ENCODE measurements at places on chromosomes 1 and 21.

DNA sequence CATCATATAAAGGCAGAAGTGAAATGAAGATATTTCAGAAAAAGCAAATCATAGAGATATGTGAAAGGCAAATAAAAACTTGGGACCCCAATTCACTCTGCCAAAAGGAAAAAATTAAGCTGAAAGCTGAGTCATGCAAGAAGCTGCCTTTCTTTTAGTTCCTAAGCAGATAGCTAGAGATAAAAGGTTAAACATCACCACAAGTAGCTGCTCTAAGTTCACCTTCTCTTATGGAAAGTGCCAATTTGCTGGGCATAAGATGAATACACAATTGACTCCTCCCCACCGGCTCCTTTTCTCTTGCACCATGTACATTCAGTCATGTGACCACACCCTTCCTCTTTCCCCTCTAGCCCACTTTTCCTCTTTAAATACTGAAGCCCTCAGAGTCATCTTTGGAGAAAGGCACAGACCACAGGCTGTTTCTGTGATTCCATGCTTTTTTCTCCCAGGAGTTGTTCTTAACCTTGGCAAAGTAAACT lies 5.4 kb upstream of the SUMO3 start:
- DNase-seq, result no peak

GRCh38 chr1:200215350-200215749 lies 187.8 kb downstream of the NR5A2 start:
- no peak for DNase-seq

DNA sequence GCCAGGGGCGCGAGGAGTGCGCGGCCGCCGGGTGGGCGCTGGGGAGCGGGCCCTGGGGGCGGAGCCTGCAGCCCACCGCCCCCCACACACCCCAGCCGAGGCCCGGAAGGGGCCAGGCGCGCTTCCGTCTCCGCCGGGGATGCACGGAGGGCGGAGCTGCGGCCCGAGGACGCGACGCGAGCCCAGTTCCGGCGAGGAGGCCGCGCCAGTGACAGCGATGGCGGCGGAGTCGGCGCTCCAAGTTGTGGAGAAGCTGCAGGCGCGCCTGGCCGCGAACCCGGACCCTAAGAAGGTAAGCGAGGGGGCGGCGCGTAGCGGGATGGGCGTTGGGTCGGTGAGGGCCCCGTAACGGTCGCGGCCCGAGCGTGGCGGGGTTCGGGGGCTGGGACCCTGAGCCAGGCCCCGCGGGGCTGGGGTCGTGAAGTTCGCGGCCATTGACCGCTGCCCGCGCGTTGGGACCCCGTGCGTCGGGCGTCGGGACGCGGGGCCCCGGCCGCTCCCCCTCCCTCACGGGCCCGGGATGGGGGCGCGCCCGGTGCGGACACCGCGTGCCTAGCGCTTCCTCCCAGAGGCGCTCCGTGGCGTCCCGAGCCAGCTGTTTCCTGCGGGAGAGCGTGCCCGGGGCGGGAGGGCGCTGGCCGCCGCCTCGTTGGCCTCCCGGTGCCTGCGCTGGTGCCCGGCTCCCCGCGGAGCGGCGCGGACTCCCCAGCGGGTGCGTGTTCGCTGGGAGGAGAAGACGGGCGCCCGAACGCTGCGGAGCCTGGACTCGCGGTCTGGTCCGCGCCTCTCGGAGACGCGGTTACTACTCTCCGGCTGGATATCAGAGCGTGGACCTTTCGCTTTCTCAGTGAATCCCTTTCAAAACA lies at the start of gene ELOA:
Gene ELOA, plus strand, starts transcription at position 185 of the 866 bp plus-strand sequence. Its CDS starts 33 bp downstream, at position 218.
- DNase-seq, result peak; percentile 53

- no peak for DNase-seq
Measured at GRCh38 chr1:17183388-17184160, 21.4 kb upstream of the PADI1 start.

GRCh38 chr1:5617179-5617520 lies 375.1 kb downstream of the NPHP4 start:
- DNase-seq, result no peak

- DNase-seq, result no peak
Measured at GRCh38 chr1:213060836-213061235, 9.8 kb downstream of the RPS6KC1 start.

- DNase-seq, result no peak
Measured at GRCh38 chr1:32623775-32624174, 26.6 kb downstream of the ZBTB8OS start.

DNA sequence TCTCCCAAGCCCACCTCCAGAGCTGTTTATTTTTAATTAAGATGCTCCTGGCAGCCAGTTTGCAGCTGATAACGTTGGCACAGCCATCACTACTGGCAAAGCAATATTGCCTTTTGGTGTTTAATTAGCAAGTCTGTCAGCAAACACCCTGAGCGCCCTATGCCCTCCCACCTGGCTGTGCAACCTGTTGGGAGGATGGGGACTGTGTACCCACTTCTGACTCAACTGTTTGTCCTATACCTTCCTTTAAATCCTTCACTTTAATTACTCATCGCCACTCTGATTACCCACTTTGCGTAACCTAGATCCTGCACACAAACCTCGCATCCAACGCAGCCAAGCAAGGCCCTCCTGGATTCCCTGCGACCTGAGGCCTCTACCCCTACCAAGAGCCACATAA lies 67.1 kb downstream of the BCAR3 start:
- DNase-seq, result no peak

GRCh38 chr1:67612788-67613241 lies 72.2 kb upstream of the GADD45A start:
- no peak for DNase-seq

GRCh38 chr1:78840453-78841271 lies 165.9 kb downstream of the ADGRL4 start:
- DNase-seq, result peak; percentile 50

DNA sequence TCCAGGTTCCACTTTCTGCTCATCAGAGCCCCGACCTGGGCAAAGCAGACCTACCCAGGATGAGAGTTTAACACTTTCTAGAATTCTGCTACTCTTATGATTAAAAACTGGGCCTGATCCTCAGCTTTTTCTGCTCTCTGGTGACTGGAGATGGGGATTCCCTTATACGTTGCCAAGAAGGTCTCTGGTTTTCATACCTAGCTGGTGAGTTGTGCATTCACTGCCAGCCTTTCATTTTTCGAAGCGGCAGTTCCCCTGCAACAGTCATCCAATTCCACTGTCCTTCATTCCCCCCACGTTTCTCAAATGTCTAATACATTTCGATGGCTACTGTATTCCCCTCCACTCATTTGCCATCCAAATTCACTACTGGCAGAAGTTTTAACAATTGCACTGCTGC lies 135.3 kb downstream of the ADSS2 start:
- DNase-seq, result no peak

GRCh38 chr1:192521734-192522133 lies 53.8 kb upstream of the RGS1 start:
- DNase-seq, result no peak

- no peak for DNase-seq
Measured at GRCh38 chr21:14862794-14863720, 201.7 kb downstream of the NRIP1 start.

DNA sequence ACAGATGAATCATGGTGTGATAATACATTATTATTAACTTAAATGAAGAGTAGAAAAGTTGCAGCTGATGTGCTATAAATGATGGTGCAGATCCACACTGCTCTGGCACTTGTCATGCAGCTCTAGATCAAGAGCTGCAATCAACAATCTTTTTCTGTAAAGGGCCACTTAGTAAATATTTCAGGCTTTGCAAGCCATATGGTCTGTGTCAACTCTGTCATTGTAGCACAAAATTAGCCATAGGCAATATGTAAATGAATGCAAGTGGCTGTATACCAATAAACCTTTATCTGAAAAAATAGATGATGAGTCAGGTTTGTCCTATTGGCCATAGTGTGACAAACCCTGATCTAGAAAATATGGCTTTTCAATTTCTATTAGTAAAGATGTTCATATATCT lies 66.6 kb downstream of the RGS18 start:
- DNase-seq, result no peak

- no peak for DNase-seq
Measured at GRCh38 chr1:155075535-155075934, 3.1 kb upstream of the EFNA3 start.

- no peak for DNase-seq
Measured at GRCh38 chr21:44271558-44272283, 10.0 kb upstream of the DNMT3L start.

DNA sequence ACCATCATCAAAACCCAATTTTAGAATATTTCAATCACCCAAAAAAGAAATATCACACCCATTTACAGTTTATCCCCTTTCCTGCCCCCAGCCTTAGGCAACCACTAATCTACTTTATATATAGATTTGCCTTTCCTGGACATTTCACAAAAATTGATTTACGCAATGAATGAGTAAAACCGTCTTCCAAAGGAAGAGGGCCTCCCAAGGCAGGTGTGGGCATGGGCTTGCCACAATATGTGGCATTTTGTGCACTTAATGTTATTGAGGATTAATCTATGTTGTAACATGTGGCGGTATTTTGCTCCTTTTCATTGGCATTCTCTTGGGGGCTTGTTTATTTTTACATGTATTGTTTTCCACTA lies 11.8 kb upstream of the BMP8B start:
- no peak for DNase-seq

- DNase-seq, result no peak
Measured at GRCh38 chr1:226370144-226370923, 37.6 kb downstream of the PARP1 start.

- no peak for DNase-seq
Measured at GRCh38 chr1:99619583-99619982, 26.3 kb upstream of the PALMD start.

DNA sequence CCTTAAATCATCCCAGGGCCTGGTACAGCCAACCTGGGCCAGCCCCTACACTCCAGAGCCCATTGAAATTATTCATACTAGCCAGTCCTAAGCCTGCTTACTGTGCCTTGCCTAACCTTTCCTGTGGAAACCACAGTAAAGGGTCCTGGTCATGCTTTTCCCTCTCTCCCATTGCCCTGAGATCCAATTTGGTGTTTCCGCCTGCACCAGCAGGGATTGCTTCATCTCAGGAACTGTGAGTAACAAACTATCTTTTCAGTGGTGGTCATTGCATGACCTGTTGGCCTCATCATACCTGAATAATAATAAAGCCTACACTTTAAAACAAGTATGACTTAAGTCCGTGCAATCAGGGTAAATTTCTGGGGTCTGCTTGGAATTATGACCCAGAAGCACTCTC lies 18.7 kb upstream of the GALNT2 start:
- DNase-seq, result no peak

DNA sequence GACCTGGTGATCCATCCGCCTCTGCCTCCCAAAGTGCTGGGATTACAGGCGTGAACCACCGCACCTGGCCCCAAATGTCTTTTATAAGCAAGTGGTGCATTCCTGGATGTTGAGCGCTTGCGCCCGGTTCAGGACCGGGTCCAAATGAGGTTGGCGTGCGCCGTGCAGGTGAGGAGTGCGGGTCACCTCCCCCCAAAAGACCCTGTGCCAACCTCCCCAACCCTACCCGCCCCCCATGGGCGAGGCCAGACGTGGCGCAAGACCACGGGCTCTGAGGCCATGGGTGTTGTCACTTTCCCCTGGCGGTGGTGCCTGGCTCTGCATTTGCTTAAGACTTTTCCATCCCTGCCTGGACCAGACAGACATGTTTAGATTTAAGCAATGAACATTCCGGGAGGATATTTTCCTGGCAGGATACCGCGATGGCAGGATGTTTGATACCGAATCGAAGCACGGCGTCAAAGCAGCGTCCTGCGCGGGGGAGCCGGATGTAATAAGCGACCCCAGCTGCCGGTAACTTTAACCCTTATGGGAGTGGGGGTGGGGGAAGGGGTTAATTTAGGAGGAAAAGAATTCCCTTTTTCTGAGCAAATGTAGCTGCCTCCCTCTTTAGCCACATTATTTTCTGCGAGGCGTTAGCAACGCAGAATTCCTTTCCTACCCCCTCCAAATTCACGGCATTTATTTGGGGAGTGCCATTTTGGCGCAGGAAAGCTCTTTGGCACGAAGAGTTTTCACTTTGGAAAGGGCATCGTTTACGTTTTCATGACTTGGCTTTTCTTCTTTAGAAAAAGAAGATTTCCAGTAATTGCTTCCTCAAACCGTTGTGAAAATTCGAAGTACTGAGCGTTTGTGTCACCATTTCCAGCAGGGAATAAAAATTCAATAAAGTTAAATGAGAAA lies 27.8 kb upstream of the RNF187 start:
- DNase-seq, result peak; percentile 85

DNA sequence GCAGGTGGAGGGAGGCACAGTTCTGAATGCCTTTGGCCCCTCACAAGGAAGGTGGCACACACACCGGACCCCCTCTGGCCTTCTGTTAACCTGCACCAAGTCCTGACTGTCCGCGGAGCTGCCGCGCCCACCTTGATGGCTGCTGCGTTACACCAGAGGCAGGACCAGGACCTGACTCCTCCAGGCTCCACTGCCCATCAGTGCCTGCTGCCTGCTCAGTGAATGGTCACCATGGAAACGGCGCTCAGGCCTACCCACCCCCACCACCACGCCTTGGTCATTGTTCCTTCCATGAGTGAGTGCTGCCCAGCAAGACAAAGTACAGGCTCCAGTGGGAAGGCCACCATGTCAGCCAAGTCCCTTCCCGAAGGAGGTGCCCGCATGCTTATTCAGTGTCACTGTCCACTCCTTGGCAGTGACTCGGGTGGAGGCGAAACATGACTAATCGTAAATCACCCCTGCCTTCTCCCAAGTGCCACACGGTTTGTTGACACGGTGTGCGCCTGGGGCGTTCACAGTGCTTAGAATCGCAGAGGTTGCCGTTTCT lies 57.3 kb downstream of the SLC37A1 start:
- no peak for DNase-seq

- DNase-seq, result no peak
Measured at GRCh38 chr21:36741506-36741905, 42.6 kb downstream of the SIM2 start.

DNA sequence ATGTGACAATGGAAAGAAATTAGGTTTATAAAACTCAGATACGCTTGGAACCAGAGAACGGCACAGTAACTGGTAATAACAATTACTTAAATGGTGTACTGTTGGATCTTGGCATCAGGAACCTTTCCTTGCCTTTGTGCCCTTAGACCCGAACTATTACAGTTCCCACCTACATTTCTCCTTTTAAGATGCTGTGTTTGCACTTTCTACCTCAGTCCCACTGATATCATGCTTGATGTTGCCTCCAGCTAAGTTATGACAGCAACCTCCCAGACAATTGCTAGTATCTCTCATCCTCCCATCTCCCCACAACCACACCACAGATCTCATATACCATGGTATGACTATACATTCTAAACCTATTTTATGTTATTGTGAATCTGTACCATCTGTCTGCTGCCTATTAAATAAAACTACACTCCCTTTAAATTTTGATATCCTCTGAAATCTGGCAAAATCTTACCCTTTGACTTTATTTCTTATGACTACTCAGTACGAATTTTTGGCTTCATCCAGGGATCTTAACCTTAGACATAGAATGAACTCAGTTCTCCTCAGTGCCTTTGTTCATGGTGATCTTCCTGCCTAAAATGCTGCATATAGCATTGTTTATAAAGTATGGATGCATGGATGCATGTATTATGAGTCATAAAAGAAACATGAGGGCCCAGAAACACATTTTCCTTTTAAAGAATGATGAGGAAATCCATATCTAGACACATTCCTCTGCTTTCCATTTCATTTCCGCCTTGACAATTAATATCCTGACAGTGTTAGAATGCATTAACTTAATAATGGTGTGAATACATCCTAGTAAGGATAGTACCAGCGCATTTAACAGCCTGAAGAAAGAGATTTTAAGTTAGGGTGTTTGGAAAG lies 64.1 kb downstream of the LRRC8D start:
- no peak for DNase-seq

GRCh38 chr1:39132505-39133339 lies 71.8 kb upstream of the MACF1 start:
- no peak for DNase-seq

- no peak for DNase-seq
Measured at GRCh38 chr1:97350662-97351061, 570.2 kb downstream of the DPYD start.

All from H4 (cell line).